ENCODE measurements at places on chromosomes 12 and 14.

- no peak for DNase-seq
Observed at GRCh38 chr12:28998662-28999120, 150.4 kb upstream of the FAR2 start.

GRCh38 chr12:108495054-108495453 is 20.0 kb upstream of the FICD start:
- no peak for DNase-seq

DNA sequence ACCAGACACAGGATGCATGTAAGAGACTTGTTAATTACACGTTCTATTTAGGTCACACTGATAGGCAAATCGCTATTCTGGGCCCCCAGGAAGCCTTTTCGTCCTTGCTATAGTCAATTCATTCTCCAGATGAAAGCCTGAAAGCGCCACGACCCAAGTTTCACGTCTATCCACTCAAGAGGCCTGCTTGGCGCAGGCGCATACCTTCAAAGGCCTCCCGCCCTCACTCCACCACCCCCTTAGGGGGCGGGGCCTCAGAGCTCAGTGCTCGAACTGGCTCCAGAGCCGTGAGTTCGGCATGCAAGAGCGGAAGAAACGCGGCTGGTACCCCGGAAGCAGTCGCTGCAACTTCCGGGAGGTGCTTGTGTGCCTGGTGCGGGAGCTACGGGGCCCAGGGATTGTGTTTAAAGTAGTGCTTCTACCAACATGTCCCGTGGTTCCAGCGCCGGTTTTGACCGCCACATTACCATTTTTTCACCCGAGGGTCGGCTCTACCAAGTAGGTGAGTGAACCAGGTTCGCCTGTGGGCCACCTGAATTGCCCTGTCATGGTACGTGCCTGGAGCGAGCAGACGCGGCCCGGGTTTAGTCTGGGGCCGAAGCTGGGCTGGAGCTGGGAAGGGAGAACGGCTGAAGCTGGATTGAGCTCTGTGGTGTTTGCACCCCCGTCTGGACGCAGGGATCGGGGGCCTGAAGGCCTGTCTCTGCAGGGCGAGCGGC is at the start of gene PSMA6:
Gene PSMA6 (plus strand): TSS at position 332 of the 719 bp plus-strand sequence. CDS start 95 bp downstream, at position 427.
- peak; percentile 100 for DNase-seq

DNA sequence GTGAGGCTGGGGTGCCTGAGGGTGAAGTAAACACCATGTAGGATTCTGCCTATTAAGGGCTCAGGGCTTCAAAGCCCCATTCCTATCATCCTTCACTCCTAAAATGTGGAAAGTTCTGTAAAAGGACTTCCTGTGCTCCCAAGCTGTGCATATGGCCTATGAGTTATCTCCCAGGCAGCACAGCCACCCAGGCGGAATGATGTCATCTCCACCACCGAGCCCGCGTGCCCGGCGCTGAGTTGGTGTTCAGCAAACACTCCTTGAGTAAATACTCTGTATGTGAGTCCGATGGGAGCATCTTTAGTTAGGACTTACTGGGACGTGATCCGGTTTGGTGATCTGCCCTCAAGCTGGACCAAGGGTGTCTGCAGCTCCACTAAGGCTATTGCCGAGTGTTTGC is 437.3 kb downstream of the MED13L start:
- no peak for DNase-seq

- no peak for DNase-seq
Observed at GRCh38 chr12:83122623-83122934, 435.9 kb downstream of the TMTC2 start.

DNA sequence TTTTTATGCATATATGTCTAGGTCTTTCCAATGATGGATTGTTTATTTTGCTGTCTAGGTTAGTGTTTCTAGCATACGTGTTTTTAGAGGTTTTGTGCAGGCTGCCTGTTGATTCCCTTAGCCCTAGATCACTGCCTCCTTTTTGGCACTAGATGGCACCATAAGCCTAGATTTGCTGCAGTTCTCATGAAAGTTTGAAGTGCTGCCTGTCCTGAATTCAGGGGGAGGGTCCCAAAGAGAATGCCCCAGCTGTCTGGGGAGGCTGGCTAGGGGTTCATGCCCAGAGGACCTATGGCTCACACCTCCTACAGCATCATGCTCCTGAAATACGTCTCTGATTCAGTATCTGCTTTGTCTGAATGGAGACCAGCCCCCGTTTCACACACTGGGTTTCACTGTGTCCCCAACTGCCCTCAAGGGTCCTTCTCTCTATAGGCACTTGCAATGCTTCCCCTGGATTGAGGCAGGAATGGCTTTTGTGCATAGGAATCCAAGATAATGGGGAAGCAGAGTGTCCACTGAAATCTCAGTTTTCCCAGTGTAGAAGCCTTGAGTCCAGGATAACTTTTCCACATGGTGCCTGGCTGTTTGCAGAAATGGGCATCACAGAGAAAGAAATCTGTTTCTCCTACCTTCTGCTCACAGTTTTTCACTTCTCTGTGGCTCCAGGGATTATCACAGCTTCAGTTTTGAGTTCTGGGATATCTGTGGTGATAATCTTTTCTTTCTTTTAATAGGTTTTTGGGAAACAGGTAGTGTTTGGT is 14.2 kb upstream of the TXNRD1 start:
- peak; percentile 26 for DNase-seq

DNA sequence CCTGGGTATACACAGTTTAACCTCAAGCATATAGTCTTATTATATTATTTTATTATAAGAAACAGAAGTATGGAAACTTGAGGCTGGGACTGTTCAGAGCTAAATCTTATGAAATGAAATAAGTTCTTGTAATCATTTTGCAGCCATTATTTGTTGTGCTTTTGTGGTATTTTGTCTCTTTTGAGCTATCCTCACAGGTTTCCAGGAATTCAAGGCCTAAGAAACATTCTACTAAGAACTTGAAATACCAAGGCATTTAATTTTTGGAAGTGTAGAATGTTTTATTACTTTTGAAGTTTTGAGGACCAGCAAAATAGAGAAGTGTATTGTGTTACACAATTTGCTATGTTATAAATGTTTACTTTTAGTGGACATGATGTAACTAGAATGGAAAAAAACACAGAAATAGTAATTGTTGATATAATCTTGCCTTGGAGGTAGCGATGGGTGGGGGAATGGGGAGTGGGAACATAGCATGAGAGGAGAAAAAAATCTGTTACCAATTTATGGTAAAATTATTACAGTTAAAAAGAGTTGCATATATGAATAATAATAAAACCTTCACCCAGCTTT is 81.7 kb downstream of the CRADD start:
- no peak for DNase-seq

GRCh38 chr12:113819495-113819894 is 146.6 kb downstream of the RBM19 start:
- no peak for DNase-seq
